CD8-positive, alpha-beta T cell (primary cell): ENCODE measurements at places on chromosomes 7 and 10.

DNA sequence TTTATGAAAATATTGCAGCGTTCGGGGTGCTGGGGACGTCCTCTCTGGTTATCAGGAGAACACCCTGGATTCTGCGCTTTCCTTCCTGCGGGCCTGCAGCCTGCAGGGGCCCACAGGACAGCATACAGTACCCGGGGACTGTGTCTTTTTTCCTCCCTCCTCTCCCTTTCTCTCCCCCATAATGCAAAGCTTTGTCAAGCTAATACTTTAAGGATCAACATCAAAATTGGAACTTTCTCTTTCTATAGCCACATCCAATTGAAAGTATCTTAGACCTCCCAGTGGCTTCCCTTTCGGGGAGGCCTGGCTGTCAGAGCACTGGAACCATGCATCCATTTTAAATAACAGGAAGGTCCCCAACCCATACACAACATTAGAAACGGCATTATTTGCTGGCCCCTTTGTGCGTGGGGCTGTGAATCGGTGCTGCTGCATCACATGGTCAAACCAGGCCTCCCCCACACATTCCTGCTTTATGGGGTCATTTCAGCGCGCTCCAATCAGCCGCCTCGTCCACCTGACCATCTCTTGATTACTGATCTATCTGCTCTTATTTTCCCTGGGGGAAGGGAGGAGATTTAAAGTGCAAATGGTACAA lies 505.1 kb downstream of the DNAJB6 start:
- no peak for DNase-seq

GRCh38 chr10:51667678-51668335 lies 31.6 kb downstream of the CSTF2T start:
- no peak for DNase-seq

- DNase-seq = no peak
Measured at GRCh38 chr7:111393011-111393754, 169.1 kb downstream of the IMMP2L start.

- no peak for DNase-seq
Measured at GRCh38 chr7:101818287-101819071, 1.1 kb downstream of the CUX1 start.

DNA sequence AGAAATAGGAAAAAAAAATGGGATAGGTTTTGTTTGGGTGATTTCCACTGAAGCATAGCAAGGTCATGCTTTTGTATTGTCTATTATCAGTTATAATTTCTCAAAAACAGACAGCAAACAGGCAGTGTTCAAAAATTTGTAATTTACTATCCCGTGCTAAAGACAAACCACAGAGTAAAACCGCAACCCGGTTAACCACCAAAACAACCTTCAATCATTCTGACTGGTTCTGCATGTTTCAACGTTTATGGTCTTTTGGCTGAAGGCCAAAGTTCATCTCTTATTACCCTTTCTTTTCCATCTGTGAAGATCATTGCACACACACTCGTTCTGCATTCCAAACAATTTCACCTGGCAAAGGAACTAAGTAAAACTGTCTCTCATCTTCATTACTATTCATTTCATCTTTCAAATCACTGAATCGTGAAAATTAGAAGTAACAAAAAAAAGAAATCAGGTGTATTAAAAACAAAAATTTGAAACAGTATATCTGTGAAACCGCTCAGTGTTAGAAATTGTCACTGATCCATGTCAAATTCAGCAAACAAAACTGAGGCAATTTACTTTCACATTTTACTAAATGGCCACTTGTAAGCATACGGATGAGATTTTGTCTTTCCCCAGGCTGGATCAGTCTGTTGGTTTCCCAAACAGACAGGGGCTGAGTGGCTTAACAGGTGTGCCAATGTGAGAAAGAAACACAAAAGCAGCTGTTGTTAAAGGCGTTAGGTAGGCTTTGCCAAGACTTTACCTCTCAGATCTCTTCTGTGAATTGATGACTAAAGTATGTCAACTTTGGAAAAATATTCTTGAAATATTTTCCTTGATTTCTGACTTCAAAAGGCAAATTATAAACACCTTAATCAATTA lies 539.6 kb downstream of the CNTNAP2 start:
- no peak for DNase-seq

GRCh38 chr7:29609162-29610037 lies 45.8 kb downstream of the PRR15 start:
- no peak for DNase-seq

- DNase-seq = peak; percentile 43
Measured at GRCh38 chr7:116210345-116211005, at the start of gene TES. Gene TES, plus strand, starts transcription at chr7:116210539. Its CDS starts 169 bp downstream, at chr7:116210708.

DNA sequence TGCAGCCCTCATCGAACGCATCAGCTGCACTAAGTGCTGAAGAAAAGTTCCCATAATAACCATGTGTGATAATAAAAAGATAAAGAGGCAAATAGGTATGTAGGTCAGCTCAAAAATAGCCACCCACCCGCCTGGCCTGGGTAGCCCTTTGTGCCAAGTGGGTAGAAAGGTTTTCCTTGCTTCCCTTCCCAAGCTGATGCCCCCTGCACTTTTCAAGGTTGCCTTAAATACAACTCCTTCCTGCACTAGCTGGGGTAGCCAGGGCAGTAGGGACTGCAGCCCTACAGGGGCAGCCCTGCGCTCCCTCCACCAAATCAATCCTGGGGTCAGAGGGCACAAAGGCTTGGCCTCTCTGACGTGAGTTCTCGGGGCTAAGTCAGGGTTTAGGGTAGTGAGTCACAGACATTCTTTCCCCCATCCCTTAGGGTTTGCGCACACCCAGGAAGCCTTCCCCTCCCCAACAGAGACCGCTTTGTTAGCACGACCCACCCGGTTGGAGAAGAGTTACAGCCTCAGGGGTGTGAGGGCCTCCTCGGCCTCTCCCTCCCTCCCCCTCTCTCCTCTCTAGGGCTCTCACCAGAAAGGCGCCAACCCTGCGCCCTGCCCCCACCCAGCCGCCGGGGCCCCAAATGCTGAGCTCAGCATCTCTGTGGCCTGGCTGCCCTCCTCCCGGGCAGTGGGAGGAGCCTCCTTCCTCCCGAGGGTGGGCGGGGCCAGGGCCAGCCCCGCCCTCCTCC lies 13.3 kb upstream of the DDIT4 start:
- peak; percentile 89 for DNase-seq
